ENCODE measurements at places on chromosomes 1 and 21.

DNA sequence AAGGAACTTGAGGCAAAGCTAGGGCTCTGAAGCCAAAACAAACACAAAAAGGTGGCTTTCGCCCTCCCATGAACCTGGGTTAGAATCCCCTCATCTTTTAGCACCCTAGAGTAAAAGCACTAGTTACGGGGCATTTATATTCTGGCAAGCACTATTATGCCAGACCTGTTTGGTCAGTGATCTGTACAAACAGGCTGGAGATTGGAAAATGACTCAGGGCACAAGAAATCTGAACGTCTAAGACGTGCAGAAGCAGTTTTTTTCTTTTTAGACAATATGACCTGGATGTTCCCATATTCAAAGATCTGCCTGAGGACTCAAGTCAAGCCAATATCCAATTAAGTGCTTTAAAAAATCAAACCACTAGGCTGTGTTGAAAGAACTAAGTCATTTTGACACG, 3.0 kb downstream of the ZNF436 start:
- DNase-seq = no peak

- no peak for DNase-seq
These were observed 50.2 kb downstream of the CAPZB start for GRCh38 chr1:19435181-19435580.

DNA sequence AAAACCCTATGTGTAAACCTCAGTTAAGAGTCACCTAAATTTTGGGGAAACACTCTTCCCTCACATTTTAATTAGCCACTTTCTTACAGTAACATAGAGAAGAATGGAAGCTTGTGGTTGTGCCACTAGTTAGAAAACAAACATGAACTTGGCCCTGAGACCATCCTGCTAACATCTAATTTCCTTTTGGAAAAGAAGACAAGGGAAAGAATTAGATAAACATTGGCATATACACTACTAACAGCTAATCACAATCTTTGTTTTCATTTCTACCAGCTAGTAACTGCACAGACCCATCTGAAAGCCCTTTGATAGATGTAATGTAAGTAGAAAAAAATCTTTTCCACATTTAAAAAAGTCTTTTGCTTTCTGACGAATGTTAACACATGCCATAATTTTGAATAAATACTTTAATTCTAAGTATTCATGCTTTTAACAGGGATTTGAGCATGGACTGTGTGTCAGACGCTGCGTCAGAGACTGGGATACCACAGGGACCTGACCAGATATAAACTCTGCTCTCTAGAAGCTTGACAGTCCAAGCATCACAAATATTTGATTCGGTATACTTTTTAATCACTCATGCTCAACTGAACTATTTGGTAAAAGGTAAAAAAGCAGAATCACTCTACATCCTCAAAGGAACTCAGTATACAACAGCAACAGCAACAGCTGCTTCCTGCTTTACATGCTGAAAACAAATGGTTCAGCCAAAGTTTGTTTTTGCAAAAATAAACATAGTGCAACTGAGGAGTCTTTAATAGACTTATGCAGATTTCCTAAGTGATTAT, 30.2 kb downstream of the DPH5 start:
- DNase-seq = no peak

- DNase-seq = no peak
These were observed 170.3 kb upstream of the TMEM51 start for GRCh38 chr1:14983277-14983676.

DNA sequence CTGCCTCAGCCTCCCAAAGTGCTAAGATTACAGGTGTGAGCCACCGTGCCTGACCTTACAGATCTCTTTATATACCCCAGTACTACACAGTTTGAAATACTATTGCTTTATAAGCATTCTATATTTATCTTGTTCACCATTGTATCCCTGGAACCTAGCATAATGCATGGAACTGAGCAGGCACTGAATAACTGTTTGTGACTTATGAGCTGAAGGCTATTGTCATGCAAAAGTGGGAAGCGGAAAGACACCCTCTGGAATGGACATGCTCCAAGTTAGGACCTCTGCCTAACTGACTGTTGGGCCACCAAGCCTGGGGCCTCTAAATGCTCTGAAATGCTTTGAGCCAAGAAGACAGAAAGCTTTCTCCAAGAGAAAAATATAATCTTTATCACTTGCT, 8.1 kb downstream of the LRRC41 start:
- no peak for DNase-seq

GRCh38 chr1:43422995-43423671, 30.6 kb downstream of the HYI start:
- no peak for DNase-seq

DNA sequence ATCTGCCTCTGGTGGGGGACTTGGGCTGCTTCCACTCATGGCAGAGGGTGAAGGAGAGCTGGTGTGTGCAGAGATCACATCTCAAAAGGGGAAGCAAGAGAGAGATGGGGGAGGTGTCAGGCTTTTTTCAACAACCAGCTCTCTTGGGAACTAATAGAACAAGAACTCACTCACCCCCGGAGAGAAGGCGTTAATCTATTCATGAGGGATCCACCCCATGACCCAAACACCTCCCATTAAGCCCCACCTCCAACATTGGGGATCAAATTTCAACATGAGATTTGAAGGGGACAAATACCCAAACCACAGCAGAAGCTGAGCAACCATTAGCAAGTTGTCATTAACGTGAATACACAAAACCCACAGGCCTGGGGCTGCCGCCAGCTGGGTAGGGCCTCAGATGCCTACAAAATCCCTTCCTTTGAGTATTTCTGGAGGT, 12.0 kb upstream of the VWA5B1 start:
- no peak for DNase-seq

- no peak for DNase-seq
These were observed 132.9 kb upstream of the C1orf21 start for GRCh38 chr1:184253921-184254320.

GRCh38 chr21:41048145-41048544, 119.8 kb upstream of the BACE2 start:
- no peak for DNase-seq

DNA sequence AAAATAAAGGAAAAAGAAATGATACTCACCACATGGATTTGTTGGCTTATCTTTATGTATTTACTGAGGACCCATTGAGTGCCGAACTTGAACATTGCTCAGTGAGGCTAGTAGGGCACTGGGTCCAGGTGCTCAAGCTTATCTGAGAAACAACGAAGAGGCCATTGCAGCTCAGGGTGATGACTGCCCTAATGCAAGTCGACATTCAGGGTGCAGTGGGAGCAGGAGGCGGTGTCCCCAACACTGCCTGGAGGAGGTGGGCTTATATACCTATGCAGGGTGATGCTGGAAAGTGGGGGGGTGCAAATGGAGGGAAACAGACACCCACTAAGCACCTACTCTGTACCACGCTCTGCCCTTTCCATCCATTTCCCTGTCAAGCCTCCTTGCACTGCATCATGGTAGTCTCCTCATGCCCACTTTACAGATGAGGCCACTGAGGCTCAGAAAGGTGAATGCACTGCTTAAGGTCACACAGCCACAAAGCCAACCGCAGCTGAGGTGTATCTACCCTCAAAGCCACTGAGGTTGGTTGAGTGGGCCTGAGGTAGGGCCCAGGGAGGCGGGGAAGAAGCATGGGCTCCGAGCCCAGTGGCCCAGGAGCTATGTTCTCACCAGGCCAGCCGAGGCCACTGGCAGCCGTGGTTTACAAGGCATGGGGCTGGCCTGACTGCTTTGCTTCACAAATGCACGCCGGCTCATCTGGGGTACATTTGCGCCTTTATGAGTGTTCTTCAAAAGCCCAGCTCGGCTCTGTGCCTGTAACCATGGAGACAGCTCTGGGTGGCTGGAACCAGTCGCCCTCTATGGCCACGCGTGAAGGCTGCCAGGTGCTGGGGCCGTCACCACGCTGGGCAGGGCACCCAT, 103.8 kb downstream of the EPHB2 start:
- no peak for DNase-seq

DNA sequence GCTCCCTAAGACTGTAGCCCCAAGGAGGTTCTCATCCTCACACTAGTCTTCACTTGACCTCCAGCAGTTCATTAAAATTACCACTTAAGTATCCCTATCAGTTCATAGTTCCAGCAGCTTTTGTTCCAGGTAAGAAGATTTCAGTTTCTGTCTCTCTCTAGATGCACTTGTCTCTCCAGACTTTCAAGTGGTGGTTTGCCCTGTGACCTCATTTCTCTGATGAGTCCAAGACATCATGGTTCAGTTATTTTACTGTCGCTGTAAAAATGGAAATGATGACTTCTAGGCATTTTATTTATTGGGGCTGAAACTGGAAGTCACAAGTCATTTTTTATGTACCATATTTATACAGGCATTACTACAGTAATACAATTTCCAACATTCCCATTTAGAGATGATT, 17.9 kb upstream of the RGS18 start:
- no peak for DNase-seq

DNA sequence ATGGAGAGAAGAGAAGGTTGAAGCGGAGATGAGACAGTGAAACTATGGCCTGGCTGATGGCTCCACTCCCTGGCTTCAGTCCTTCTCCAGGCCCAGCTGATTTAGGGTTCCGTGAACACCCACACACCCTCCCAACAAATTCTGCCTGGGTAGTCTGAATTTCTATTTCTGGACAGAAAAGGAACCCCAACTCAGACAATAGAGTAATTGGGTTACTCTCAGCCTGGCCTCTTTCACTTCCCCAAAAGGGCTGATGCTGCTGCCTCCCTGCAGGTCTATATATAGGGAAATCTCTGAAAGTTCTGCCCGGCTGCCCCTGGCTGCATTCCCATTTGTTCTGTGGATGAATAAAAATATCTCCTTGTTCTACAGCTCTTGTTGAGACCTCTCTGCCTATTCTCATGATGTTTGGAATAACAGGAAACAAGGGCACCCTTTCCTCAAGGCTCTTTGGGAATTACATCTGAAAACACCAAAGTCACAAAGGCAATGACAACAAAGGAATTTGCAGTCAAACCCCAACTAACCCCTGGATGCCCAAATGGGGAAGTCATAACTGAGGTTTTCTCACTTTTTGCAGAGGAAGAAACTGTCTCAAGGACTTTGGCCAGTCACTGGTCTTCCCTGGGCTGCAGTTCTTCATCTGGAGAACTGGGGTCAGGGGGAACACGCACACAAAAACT, 11.4 kb upstream of the ZSCAN20 start:
- DNase-seq = no peak

- no peak for DNase-seq
These were observed 12.9 kb upstream of the RNU1-4 start for GRCh38 chr1:16727190-16728111.

GRCh38 chr21:26967062-26967913, at the start of gene ADAMTS5:
ADAMTS5 (minus strand) TSS chr21:26967088; CDS start chr21:26966391, 697 bp downstream.
- DNase-seq = no peak

GRCh38 chr1:145782272-145783099, 41.4 kb downstream of the RNF115 start:
- no peak for DNase-seq

DNA sequence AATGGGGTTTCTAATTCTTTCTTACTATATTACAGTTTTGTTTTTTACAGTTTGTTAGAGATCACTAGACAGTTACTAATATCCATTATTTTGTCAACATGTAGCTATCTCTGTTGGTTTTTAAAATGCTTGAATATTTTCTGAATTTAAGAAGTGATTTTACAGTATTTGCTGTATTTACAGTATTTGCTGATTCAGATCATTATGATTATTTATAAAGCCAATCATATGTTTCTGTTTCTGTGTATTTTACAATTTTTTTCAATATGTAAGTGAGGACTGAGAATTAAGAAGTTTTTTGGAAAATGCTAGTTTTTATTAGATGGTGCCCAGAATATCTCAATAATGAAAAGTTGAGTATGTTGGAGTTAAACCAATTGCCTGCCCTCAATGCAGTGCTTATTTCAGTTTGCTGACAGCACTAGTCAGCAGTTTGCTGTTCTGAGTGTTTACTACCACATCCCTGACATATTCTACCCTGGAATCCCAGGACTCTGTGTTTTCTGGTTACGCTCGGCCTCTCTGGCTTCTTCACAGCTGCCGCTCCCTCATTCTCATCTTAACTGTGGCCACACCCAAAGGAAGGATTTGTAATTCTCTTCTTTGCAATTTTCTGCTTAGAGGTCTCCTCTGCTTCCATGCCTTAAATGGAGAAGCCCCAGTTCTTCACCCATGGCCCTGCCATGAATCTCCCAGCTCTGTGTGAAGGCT, 68.0 kb upstream of the BACH1 start:
- DNase-seq = no peak

GRCh38 chr1:25676488-25676887, 59.9 kb downstream of the MAN1C1 start:
- no peak for DNase-seq

DNA sequence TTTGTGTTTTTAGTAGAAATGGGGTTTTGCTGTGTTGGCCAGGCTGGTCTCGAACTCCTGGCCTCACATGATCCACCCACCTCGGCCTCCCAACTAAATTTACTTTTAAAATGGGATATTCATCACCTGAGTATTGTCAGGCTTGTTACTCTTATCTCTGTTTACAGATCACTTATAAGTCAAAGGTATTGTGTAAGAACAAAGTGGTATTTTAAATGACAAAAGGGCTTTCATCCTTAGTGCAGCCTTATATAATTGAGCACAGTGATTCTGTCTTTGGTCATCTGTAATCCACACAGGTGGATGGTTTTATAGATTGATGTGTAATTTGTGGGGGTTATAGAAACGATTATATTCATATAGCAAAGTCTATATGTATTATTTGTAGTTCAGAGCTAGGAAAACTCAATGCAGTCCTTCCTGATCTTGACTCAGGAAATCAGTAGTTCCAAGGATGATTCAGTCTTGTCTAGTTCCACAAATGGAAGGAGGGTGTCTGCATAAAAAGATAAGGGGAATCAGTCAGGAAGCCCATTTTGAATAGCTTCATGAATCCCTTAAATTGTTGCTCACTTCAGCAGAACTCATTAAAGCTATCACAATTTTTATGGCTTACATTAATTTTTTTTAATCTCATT, 34.6 kb downstream of the STXBP3 start:
- DNase-seq = no peak

GRCh38 chr1:19737104-19737825, 62.5 kb downstream of the TMCO4 start:
- DNase-seq = no peak

- no peak for DNase-seq
These were observed 80.3 kb downstream of the LRIG2 start for GRCh38 chr1:113153116-113153803.

GRCh38 chr1:10509809-10510509, 35.2 kb downstream of the PEX14 start:
- DNase-seq = no peak

Data from activated gamma-delta T cell treated with anti-CD3 and anti-CD28 coated beads, Interleukin-2, amount 50 U/mL, for 16 hours (primary cell).